ENCODE measurements at places on chromosomes 1 and 21.

DNA sequence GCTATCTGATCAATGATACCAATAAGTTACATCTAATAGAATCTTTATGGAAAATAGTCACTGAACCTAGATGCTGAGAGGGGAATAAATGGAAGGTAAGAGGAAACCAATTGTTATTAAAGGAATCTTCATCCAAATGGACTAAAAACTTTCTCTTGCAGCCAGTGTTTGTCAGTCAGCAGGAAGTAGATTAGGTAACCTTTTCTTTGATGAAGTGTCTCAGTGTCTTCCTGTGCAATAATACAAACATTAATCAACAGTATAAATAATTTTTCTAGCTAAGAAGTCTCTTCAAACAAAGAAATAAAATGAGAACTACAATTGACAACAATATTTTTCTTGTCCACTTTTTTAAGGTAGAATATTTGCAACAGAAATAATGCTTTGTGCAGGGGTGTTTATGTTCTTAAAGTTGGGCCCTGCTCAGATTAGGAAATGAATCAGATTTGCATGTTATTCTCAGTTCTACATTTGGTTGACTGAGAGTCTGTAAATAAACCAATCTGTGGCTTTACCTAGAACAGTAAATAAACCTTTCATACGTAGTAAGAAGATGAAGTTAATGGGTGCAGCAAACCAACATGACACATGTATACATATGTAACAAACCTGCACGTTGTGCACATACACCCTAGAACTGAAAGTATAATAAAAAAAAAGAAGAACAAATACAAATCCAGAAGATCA lies 391.4 kb downstream of the MRPL39 start:
- DNase-seq = no peak

GRCh38 chr1:225253784-225254183 lies 174.1 kb downstream of the LBR start:
- no peak for DNase-seq

- no peak for DNase-seq
Measured at GRCh38 chr1:205020466-205020865, 22.5 kb upstream of the CNTN2 start.

DNA sequence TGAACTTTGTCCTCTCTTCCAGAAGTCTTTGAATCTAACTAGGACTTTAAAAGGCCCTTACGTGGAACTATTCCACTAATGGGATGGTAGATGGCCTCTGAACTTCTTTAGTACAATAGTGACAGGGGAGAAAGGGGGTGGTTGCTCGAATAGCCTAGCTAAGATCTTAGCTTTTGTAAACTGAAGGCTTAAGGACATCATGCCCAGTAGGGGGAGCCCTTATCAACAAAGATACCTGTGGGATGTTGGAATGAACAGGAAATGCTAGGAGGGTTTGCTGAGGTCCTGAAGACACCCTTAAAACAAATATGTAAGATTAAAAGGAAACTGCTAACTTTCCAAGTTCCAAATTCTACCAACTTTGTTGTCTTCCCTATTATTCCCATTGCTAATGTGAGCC lies 33.2 kb downstream of the NHLH2 start:
- peak; percentile 40 for DNase-seq

- no peak for DNase-seq
Measured at GRCh38 chr1:175906370-175906769, 163.0 kb upstream of the TNR start.

DNA sequence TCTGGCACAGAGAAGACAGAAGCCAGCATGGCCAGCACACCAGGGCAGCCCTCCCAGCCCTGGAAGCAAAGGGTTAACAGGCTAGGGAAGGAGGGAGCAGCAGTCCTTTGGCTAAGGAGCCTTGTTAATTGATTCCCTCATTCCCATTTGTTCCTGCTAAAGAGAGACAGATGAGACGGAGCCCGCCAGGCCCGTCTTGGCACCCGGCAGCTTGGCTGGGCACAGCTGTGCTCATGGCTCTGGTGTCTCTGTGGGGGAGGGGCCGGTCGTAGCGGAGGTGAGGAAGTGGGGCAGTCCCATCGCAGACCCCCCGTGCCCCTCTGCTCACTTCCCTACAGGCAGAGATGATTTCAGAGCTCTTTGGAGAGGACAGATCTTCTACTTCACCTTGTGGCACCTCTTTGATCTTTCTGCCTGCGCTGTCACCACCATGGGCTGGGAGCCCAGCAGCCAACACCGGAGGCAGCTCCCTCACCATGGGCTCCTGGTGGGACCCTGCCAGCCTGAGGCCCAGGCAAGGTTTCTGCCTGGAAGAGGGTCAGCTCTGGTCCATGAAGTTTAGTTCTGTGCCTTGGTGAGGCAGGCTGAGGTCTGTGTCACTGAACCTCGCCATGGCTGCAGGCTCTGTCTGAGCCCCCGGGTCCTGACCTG lies 38.0 kb downstream of the FOXO6 start:
- no peak for DNase-seq

- DNase-seq = no peak
Measured at GRCh38 chr1:51982161-51982560, 8.3 kb downstream of the RAB3B start.

GRCh38 chr1:168146160-168146539 lies 9.4 kb upstream of the GPR161 start:
- no peak for DNase-seq

DNA sequence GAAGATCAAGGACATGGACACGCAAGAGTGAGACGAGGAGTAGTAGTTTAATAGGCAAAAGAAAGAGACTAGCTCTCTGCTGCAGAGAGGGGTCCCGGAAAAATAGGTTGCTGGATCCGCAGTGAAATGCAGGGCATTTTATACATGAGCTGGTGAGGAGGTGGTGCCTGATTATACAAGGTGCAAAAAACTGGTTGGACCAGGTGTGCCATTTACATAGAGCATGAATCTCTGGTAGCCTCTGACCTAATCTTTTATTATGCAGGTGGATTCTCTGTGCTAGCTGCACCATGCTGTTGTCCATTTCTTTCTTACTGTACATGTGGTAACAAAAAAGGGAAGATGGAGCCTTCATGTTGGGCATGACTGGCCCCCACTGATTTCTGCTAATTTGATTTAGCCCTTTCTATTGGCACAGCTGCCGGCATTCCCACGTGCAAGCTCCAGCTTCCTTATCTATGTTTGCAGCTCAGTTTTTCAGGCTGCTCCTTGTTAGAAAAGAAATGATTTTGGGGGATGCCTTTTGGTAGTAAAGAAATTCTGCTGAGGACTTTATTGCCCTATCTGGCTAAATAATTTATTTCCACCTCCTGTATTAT lies 548.1 kb downstream of the BRINP3 start:
- no peak for DNase-seq

DNA sequence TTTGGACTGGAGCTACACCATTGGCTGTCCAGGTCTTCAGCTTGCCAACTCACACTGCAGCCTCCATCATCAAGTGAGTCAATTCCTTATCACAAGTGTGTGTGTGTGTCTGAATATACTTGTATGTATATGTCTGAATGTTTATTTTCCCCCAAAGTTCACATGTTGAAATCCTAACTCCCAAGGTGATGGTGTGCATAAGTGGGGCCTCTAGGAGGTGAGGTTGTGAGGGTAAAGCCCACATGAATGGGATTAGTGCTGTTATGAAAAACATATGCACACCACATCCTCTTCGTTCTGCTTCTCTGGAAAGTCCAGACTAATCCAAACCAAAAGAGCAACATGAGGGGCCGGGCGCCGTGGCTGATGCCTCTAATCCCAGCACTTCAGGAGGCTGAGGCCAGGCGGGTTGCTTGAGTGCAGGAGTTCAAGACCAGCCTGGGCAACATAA lies 48.7 kb upstream of the LBR start:
- no peak for DNase-seq
